Stimulated activated CD4-positive, alpha-beta T cell treated with anti-CD3 and anti-CD28 coated beads, Interleukin-1b, Interleukin-23, amount 100 ng/mL, for 48 hours (primary cell): ENCODE measurements at places on chromosomes 6 and 20.

DNA sequence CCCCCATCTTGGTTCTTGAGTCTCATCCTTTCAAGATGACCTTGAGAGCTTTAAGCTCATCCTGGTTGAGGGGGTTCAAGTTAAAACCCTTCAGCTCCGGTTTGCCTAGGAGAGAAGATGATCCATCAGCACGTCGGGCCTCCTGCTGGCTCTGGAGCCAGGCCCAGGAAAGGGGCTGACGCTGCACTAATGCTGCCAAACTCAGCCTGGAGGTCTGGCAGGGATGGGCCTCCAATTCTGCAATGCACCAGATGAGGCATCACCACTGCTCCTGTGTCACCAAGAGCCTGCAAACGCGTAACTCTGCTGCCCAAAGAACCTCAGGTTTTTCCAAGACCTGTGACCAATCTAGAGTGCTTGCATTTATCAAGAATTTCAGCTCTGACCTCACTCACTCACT, 6.1 kb downstream of the PDRG1 start:
- DNase-seq = no peak

DNA sequence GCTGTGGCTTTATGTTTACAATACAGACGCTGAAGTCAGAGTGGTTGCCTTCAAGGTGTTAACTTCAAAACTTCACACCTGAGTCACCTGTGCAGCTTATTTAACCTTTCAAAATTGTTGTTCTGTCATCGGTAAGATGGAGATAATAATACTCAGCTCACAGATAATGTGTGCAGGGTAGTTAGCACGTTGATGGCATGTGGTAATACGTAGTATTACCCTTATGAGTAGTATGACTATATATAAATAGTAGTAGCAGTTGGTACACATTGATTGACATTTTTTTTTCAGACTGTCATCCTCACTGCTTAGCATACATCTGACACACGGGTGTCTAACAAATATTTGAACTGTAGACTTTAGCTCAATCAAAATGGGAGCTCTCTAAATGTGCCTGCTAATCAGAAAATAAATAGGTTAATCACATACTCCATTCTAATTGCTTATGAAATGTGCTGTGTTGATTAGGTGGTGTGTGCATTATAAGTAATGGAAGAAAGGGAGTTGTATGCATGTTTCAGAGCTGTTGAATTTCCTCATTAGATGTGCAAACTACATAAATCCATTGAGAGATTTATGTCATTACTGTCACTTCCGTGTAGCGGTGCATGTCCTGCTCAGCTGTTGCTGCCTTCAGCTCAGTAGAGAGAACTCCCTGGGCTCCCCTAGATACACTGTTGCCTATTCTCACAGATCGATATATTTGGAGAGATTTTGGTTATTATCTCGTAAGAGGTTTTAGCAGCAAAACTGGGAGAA, 11.2 kb upstream of the MROH8 start:
- no peak for DNase-seq

- DNase-seq = no peak
Observed at GRCh38 chr6:15897063-15897876, 231.6 kb upstream of the MYLIP start.

DNA sequence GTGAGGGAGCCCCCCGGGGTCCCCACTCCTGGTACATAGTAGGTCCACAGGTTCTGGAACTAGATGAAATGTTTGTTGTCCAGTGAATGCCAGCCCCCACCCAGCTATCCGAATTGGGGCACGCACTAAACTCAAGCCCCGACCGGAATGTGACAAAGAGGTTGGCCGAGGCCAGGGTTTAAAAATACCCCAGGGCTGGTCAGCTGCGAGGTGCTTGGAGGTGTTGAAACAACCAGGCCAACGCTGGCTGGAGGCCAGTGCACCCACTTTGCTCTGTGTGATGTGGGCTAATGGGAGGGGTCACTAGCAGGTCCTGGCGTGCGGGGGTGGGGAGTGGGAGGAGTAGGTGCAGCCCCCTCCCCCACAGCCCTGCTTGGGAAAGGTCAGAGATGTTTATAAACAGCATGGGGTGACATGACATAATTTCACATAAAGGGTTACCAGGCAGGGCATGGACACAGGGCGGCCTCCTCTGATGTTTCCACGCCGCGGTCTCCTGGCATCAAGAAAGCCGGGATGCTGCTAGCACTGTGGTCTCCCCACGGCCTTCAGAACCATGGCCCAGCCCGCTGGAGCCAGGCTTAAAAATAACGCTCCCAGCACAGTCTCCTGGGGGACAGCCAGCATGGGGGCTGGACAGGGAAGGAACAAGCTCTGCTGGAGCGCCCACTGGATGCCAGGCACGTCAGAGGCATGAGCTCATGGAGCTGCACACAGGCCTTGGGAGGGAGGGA, 111.2 kb upstream of the PTPN1 start:
- no peak for DNase-seq

GRCh38 chr6:110613356-110613755, 136.9 kb upstream of the SLC22A16 start:
- no peak for DNase-seq

DNA sequence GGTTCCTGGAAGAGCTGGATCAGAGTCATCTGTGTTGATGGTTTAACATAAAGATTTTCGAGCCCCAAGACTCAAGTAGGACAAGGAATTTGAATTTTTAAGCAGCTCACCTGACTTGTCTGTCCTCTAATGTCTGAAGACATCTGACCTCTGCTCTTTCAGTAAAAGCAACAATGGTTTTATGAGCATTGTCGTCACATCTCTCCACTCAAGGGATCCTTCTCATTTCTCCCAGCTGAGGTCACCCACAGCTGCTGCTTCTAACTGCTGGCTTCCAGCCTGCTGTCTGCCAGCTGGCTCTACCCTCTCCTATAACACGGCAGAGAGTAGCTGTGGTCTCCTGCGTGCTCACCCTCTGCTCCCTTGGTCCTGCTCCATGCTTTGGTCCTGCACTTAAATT, 24.7 kb upstream of the HDAC2 start:
- DNase-seq = no peak

- DNase-seq = peak; percentile 34
Observed at GRCh38 chr6:166415306-166415705, 32.6 kb upstream of the MPC1 start.

- DNase-seq = no peak
Observed at GRCh38 chr6:74050921-74051320, 354.9 kb downstream of the CD109 start.

DNA sequence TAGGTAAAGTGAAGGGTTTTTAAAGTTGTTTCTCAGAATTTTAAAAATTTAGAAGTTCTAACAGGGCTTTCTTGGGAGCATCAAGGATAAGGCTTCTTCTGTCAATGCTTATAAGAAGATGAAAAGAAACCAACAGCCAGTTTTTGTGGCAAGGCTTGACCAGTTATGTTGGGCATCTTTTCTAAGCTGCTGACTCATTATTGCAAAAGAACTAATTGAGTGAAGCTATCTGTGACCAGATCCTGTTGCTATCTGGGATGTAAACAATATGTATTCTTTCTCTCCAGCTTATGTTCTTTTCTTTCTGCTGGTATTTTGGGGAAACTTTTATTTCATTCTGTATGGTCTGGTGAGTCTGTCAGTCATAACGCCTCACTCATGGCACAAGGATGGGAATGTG, 643.8 kb downstream of the HDGFL1 start:
- DNase-seq = no peak

- no peak for DNase-seq
Observed at GRCh38 chr6:71015392-71015791, 58.5 kb upstream of the B3GAT2 start.

DNA sequence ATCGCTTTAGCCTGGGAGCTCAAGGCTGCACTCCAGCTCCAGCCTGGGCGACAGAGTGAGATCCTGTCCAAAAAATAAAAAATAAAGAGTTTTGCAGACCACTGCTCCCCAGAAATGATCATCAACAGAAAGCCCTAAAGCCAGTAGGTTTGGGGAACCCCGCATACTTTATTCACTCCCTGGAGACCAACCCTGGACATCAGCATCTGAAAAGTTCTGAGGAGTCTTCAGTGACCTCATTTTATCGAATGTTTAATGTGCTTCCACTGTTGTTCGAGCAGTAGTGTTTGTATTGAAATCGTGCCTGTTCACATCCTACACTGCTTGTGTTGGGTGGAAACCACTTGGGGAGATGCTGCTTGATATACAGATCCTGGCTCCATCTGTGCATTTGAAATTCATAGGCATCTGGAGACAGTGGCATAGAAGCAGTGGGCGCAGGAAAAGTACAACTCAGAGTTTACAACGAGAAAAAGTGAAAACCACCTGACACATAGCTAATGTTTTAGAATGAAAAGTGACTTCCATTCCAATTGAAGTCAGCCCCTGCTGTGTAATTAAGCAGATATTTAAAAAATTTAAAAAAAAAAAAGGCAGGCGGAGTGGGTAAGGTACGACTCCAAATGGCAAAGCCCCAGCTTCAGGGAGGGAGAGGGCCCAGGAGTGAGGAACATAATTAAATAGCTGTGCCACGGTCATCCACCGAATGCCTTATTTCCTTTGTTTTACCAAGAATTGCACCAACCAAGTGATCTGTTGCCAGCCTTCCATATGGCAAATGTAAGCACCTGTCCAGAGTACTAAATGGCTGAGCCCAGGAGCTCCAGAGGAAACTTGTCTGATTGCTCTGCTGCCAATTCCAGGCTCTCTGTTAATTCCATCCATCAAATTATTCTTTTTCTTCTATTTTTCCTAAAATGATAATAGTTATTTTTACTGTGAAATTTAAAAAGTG, 100.4 kb upstream of the NAA20 start:
- DNase-seq = no peak

DNA sequence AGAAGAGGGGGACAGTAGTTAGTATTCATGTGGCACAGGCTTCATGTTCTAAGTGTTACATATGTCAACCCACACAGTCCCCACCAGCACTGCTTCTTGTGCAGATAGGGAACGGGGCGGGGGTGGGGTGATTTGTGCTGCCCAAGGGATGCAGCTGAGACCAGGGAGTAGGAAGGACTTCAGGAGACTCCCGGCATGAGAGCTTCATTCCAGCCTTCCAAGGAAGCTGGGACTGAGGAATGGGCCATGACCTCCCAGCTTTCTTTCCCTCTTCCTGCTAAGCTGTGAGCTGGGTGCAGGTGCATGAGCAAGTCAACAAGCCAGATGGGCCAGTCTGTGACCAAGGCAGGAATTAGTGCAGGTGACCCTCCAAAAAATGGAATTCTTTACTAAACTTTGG, 9.2 kb downstream of the BEND3 start:
- no peak for DNase-seq

DNA sequence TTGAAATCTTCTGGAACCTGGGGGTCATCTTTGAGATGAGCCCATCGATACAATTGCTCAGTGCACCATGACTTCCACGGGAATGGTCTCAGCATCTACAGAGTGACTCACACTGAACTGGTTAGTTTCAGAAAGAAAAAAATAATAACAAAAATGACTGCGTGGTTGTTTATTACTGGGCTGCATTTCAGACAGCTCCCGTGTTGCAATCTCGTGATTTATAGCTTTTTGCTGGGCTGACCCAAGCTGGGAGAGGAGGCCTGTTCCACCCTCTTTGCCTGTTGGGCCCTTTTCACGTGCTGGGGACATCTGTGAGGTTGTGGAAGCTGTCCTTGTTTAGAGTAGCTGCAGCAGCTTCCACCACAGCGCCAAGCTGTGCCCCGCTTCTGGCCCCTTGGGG, 225.5 kb downstream of the BMP7 start:
- no peak for DNase-seq

DNA sequence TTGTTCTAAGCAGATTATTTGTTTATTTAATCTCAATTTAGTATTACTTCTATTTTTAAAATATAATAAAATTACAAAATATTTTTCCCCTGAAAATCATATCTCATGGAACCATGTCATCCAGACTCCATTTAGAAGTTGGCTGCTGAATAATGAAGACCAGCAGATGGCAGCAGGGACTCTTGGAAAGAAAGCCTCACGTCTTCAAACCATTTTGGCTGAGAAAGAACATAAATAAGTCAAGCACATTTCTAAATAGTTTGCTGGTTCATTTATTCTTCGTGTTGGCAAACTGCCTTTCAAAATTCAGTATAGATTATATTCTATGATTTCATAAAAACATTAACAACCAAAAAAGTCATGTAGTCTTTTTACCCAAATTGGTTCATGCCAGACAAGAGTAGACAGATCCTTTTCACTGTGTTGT, 71.7 kb downstream of the RCAN2 start:
- no peak for DNase-seq

DNA sequence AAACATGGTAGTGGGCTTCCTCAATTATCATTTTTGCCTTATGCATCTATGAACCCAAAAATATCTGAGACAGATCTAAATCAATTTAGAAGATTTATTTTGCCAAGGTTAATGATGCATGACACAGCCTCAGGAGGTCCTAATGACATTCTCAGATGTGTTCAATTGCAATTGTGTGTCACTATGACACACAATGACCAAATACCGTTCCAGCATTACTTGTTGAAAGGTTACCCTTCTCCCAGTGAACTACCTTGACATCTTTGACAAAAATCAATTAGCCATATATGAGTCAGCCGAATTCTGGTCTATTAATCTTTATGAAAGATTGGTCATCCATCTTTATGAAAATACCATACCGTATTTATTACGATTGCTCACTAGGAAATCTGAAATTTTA, 592.5 kb upstream of the GJE1 start:
- DNase-seq = no peak
